NCI-H1436 treated with DMSO at 0.1 percent for 48 hours (cell line): ENCODE measurements at places on chromosomes 4 and X.

DNA sequence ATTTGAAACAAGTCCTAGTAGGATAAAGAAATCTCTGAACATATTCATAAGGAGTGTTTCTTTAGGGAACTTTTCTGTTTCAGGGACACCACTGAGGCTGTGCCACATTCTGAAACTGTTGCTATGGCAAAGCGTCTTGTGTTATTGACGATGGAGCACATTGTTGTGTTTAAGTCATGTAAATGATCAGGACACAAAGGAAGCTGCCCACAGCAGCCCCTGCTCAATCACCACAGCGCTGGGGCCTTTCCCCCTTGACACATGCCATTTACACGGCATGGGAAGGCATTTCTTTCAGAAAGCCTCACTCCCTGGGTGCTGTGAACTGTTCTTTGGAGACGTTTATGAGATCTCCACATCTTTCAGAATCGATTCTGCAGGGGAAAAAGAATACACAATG, 39.8 kb upstream of the MID1 start:
- no peak for DNase-seq

- DNase-seq: no peak
These were observed 129.0 kb downstream of the PLS3 start for GRCh38 chrX:115689931-115690330.

DNA sequence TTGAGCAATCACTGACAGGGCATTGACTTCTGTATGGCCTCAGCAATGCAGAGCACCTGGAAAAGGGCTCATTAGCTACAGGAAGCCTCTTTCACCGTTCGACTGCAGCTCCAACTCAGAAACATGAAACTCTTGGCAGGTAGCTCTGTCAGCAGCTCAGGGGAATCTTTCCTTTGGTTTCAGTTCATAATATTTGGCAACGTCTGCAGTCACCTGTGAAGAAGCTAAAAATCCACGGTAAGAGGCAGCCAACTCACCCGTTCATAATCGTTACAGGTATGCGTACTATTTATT, 354.9 kb downstream of the CAMK2D start:
- peak; percentile 37 for DNase-seq

DNA sequence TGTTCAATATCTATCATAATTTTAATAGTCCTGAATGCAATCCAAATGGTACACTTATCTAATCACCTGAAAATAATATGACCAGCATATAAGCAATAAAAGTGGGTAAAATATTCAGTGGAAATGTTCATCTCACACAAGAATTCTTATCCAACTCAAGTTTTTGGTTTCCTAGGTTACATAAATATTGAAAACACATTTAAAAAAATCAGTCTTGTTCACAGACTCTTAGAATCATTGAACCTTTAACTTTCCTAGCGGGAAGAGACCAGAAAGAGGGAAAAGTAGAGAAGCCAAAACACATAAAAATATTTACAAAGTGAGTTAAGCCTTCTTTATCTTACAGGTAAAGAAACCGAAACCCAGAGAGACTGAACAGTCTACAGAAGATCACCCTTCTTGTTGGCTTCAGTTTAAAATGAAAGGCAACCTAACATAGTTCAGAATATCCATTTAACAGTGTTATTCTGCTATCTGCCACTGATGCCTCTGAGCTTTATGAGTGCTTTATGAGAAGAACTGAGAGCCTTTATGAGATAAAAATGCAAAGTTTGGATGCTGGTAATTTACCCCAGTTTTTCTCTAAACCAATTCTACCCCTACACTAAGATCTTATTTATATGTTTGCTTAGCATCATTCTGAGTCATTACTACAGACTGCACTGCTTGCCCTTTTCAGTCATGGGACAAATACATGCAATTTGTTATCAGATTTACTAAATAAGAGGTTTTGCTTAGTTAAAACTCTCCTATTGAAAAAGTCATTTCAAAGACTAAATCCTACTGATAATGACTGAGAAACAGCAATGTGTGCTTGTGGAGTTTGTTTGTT, 453.3 kb upstream of the INTU start:
- no peak for DNase-seq

DNA sequence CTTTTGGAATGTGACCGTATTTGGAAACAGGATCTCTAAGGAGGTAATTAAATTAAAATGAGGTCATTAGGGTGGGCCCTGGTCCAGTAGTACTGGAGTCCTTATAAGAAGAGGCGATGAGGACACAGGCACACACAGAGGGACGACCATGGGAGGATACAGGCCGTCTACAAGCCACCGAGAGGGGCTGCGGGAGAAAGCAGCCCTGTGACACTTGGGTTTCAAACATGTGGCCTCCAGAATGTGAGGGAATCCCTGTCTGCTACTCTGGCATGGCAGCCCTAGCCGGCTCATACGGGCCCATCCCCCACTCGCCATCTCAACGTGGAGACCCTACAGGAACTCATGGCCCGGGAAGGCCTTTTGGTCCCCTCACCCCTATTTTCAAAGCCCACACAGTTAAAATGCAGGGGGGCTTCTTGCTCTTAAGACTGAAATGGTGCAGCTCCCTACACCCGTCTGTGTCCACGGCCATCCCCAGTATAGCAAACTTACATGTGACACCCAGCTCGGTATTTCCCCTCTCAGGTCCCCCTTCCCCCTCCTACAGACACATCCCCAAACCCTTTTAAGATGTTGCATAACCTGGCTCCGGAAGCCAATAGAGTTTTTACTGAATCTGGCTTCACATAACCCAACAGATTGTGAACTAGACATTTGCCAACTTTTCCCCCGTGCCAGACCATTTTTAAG, 124.1 kb upstream of the TBL1X start:
- no peak for DNase-seq

- DNase-seq: no peak
These were observed 36.4 kb downstream of the F9 start for GRCh38 chrX:139566981-139567380.

- DNase-seq: no peak
These were observed 410.9 kb downstream of the PDGFC start for GRCh38 chr4:156560701-156561100.

DNA sequence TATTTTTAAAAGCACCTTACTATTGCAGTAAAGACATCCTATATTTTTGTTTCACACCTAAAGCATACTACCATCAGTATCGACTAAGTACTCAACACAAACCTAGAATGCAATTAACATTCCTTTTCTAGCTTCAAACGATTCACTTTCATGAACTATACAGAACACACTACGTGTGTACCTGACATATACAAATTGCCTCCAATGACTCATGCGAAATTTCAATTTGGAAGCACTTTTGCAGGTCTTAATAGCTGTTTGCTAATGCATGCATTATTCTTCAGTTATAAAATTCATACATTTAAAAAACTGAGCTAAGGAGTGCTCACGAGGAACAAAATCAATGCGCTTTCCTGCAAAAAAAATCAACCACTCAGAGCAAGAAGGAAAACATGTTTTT, 19.7 kb upstream of the GPM6B start:
- no peak for DNase-seq

DNA sequence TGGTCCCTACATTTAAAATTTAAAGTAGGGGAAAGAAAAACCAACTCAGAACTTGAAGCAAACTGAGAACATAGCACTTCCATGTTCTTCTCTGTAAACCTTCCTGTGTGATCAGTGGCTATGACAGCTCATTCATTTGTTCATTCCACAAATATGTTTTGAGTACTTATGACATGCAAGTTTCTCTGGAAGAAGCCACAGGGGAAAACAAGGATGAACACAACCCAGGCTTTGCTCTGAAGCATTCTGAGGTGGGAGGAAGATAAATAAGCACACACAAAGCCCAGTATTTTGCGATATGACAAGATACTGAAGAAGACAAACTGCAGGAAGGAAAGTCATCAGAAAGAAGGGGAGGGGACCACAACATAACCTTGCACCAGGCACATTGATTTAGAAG, 96.4 kb downstream of the CHIC2 start:
- DNase-seq: no peak
